ENCODE measurements at places on chromosomes 4 and X.

- no peak for DNase-seq
Observed at GRCh38 chr4:82899374-82900065, 1.0 kb upstream of the THAP9 start.

GRCh38 chr4:111632641-111633151, 512.6 kb upstream of the FAM241A start:
- no peak for DNase-seq

DNA sequence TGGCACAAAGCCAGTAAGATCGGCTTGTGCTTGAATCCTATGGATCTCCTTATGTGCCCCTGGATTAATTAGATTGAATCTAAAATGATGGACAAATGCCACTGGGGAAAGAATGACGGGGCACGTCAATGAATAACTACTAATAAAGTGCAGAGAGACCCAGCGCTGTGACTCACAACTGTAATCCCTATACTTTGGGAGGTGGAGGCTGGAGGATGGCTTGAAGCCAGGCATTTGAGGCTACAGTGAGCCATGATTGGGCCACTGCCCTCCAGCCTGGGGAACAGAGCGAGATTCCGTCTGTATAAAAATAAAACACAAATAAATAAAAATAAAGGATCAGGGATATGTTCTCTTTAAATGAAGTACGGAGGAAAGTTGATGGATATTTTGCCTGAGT, 179.4 kb downstream of the DCHS2 start:
- DNase-seq: no peak

- no peak for DNase-seq
Observed at GRCh38 chr4:28009541-28009940, 1148.9 kb downstream of the STIM2 start.

DNA sequence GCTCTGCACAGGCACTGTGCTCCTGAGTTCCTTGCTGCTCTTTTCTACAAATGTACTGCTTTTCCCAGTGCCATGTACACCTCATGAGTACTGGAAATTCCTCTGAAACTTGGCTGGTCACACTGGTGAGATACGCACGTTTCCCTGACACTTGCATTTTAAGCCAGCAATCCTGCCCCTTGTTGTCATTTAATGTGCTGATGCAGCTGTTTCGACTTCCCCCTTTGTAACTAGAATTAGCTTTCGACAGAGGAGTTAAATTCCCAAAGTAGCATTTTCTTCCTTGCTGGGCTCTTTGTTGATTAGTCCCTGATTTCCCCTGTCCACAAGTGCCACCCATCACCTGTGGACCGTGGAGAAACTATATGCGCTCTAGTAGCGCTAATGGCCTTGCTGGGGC, 77.5 kb downstream of the IQCM start:
- DNase-seq: no peak

GRCh38 chr4:134567461-134567860, 365.9 kb upstream of the PABPC4L start:
- no peak for DNase-seq

Data from fibroblast of skin of left biceps (primary cell).